Fibroblast of skin of right quadriceps (primary cell): ENCODE measurements at places on chromosomes 6 and 20.
A peak's percentile ranks its signal among the peaks of the same experiment; 100 is the strongest.

GRCh38 chr6:150692604-150693003 is 92.9 kb downstream of the PLEKHG1 start:
- no peak for DNase-seq

DNA sequence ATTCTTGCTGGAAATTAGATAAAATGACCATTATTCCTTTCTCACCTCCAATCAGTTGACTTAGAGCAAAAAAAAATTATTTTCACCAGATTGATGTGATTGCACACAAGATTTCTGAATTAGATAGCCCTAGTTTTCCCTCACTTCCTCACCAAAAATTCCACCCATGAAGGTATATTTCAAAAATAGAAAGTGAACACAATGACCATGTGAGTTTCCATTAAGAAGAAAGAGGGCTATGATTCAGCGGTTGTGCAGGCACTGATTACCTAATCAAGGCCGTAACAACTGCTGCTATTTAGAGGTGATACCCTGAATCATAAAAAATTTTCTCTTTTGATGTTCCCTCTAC is 19.5 kb upstream of the RALGAPA2 start:
- DNase-seq: no peak

- no peak for DNase-seq
Observed at GRCh38 chr6:34836451-34836850, 44.6 kb downstream of the BLTP3A start.

- DNase-seq: no peak
Observed at GRCh38 chr6:19979986-19980385, 142.8 kb downstream of the ID4 start.

DNA sequence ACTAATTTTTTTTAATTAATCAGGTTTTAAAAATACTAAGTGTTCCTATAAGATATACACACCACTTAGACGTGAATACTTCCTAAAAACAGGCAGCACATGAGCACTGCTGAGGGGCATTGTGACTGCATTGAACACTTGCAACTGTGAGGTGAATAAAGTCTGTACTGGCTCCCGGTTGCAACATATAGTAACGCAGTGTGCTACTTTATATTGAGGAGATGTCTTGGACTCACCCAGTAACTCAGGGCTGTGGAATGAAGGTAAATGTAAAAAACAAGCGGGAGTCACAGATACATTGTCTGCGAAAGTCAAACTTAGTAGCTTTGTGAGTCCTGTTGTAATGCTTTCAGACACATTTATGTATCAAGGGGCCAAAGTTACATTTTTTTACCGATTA is 17.0 kb upstream of the HLA-A start:
- no peak for DNase-seq

DNA sequence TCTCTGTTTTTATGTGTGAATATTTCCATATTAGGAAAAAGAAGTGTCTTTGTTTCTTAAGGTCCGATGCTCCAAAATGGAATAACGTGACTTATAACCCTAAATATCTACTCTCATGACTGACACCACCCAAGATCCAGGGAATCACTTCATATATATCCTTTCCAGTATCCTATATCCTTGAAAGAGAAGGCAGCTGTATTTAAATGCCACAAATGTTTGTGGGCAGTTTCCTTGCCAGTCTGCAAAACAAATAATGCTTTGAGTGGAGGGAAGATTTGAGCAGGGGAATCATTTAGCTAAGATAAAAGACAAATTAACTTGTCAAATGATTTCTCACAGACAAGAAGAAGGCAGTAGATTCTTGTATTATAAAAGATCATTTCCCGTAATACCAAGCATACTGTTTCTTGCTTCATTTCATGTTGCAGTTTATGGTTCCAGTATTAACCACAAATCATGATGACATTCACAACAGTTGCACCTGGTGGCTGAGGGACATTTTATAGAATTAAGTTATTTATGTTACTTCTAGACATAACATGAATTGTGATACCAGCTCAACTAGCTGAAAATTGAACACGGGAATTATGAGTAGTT is 30.0 kb upstream of the FABP7 start:
- DNase-seq: no peak

GRCh38 chr6:96939007-96939805 is 14.7 kb downstream of the KLHL32 start:
- peak; percentile 49 for DNase-seq

DNA sequence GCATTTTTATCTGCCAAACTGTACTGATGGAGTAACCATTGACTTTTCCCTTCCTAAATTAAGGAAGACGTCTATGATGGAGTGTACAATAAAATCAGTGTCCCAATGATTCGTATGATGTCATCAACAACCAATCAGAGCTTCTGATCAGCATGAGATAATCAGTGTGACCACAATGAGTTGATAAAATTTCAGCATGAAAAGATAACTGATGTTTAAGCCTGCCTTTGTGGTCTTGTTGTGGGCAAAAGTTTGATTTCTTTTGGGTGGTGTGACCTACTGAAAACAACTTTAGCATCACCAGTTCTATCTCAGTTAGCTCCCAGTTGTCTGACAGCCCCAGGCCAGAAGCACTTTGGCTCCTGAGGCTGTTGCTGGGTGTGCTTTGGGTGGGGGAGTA is 3.3 kb downstream of the PCIF1 start:
- DNase-seq: peak; percentile 16

- no peak for DNase-seq
Observed at GRCh38 chr20:57429580-57430200, 38.5 kb downstream of the RBM38 start.

- peak; percentile 40 for DNase-seq
Observed at GRCh38 chr6:1797801-1798200, 188.1 kb downstream of the FOXC1 start.

GRCh38 chr20:49758781-49759180 is 45.1 kb upstream of the B4GALT5 start:
- no peak for DNase-seq
